Smooth muscle cell of the umbilical artery (primary cell): ENCODE measurements at places on chromosomes 16 and 17. TPM values are rescaled to one million over a fixed set of nuclear protein-coding genes. Genes with fewer than 3 reads are reported as not detected.

The FUS gene
- 45.7 and 65.8 TPM in 2 replicates for total RNA-seq

The STUB1 gene
- total RNA-seq = 95.6 and 120 TPM in 2 replicates

The TRPV3 gene
- 0.65 and 1.2 TPM in 2 replicates for total RNA-seq

The TPSB2 gene
- not detected in 2 replicates for total RNA-seq

The ARHGDIG gene
- 0.28 and 1.5 TPM in 2 replicates for total RNA-seq

The KCNJ18 gene
- not detected in 2 replicates for total RNA-seq

The MILR1 gene
- total RNA-seq = 4.0 and 6.2 TPM in 2 replicates

The GP1BA gene
- not detected in 2 replicates for total RNA-seq

The MPO gene
- 0.09 TPM in 1 of 2 replicates, not detected in the other for total RNA-seq

The ENKD1 gene
- total RNA-seq = 12.4 and 14.0 TPM in 2 replicates

The AOC2 gene
- total RNA-seq = 0.59 and 0.69 TPM in 2 replicates

The HAP1 gene
- total RNA-seq = 0.18 TPM in 1 of 2 replicates, not detected in the other

The ALDH3A1 gene
- not detected in 2 replicates for total RNA-seq

The SP2 gene
- total RNA-seq = 0.89 and 1.4 TPM in 2 replicates

The HOXB6 gene
- 4.8 and 5.3 TPM in 2 replicates for total RNA-seq

The PIK3R6 gene
- total RNA-seq = not detected in 2 replicates

The KRT33A gene
- not detected in 2 replicates for total RNA-seq

The NDUFAF8 gene
- total RNA-seq = 26.6 and 27.0 TPM in 2 replicates

The MYH1 gene
- under 0.01 and 0.09 TPM in 2 replicates for total RNA-seq

The SMIM22 gene
- total RNA-seq = not detected in 2 replicates

The KPNA2 gene
- total RNA-seq = 36.5 and 87.9 TPM in 2 replicates

The MEOX1 gene
- not detected in 2 replicates for total RNA-seq

The MT1H gene
- not detected in 2 replicates for total RNA-seq

The PPM1E gene
- under 0.01 and 0.14 TPM in 2 replicates for total RNA-seq

The LCAT gene
- total RNA-seq = 6.5 and 10.4 TPM in 2 replicates

The NOTUM gene
- total RNA-seq = 0.14 TPM in 1 of 2 replicates, not detected in the other

The MC1R gene
- 7.4 and 7.8 TPM in 2 replicates for total RNA-seq

The MT3 gene
- total RNA-seq = not detected in 2 replicates

The MYOCD gene
- 5.2 and 32.7 TPM in 2 replicates for total RNA-seq

The WNT9B gene
- not detected in 2 replicates for total RNA-seq

The KIF2B gene
- not detected in 2 replicates for total RNA-seq

The METTL9 gene
- 177 and 203 TPM in 2 replicates for total RNA-seq

The CMTM1 gene
- 1.5 and 1.9 TPM in 2 replicates for total RNA-seq

The CYBA gene
- total RNA-seq = 118 and 194 TPM in 2 replicates

The HOXB8 gene
- under 0.01 and 0.97 TPM in 2 replicates for total RNA-seq

The BAIAP3 gene
- 0.65 and 0.89 TPM in 2 replicates for total RNA-seq

The CD79B gene
- not detected in 2 replicates for total RNA-seq

The KRTAP3-1 gene
- total RNA-seq = not detected in 2 replicates

The C16orf96 gene
- total RNA-seq = not detected in 2 replicates

The ITGB3 gene
- 75.4 and 88.1 TPM in 2 replicates for total RNA-seq

The CASKIN1 gene
- total RNA-seq = 0.30 and 0.92 TPM in 2 replicates

The SCNN1B gene
- total RNA-seq = not detected in 2 replicates
